ENCODE measurements at places on chromosomes 1 and 21.

GRCh38 chr1:21774835-21775549 is 8.0 kb downstream of the USP48 start:
- DNase-seq, result no peak

DNA sequence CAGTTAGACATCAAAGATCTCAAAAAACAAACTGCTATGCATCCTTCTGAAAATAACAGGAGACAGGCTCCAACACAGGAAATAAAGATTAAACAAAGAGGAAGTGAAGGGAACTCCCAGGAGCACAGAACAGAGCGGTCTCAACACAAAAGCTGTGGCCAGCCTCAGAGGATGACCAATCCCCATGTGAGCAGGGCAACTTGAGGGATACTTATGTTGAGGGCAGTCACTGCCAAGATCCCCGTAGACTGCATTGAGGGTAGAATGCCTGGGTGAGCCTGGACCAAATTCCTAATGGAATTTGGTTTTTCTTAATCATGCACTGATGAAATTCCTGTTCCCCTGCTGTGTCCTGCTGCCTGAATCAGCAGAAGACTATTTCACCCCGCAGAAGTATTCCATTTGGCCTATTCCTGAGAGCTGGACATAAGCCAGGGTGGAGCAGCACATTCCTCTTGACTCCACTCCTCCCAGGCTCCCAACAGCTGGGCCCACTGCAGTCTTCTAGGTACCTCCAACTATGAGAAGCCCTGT is 49.0 kb downstream of the JAK1 start:
- DNase-seq, result peak; percentile 91

- DNase-seq, result no peak
Measured at GRCh38 chr1:7388488-7389185, 382.5 kb upstream of the VAMP3 start.

- DNase-seq, result no peak
Measured at GRCh38 chr1:231940701-231941100, 314.1 kb downstream of the DISC1 start.

GRCh38 chr1:232484856-232485255 is 145.1 kb downstream of the SIPA1L2 start:
- DNase-seq, result no peak

DNA sequence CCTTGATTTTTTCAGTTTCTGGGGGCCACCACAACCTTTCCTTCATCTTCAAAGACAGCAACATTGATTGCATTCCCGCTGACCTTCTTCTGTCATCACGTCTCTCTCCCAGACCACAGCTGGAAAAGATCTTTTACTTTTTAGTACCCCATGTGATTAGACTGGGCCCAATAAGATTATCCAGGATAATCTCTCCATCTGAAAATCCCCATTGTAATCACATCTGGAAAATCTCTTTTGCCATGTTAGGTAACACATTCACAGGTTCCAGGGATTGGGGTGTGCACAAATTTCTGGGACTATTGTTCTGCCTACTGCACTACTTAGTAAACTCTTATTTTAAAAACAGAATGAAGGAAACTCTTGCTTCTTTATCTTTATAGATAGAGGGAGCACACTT is 47.1 kb upstream of the INSL5 start:
- DNase-seq, result no peak

DNA sequence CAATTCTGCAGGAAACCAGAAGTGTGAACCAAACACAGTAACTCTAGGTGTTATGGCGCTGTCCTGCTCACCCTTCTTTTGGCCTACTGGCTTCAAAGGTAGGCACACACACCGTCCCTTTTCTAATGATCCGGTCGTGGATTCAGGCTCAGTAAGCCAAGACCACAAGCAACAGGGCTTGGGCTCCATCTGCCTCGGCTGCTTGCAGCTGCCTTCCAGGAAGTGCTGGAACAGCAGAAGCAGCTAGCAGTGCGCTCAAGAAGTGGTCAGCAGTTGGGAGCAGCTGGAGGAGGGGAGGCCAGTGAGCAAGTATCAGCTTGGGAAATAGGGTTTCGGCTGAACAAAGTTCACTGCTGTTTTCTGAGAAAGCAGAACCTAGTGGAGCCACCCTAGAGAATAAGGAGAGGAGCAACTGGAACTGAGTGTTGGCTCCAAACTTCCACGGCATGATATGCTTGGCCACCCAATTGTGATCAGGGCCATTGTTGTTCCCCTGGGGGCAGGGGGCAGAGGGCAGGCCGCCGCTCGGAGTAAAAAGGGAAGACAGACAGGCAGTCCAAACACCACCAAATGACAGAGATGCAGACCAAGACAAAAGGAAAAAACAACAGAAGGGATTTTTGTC is 173.4 kb downstream of the TOMM20 start:
- peak; percentile 91 for DNase-seq

DNA sequence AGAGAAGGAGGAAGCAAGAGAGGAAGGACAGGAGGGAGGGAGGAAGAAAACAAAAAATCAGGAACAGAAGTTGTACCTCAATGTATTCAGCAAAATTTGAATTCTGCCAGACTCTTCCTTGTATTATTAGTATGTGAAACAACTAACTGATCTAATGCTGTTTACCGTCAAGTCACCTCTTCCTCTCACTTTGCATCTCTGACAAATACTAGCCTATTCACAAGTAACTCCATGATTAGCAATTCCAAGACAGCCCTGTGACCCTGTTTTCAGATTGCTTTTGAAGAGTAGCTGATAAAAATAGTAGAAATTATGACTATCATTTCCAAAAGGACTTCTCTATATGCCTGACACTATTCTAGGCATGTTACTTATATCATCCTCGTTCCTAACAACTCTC is 445.4 kb downstream of the NEGR1 start:
- DNase-seq, result no peak

- no peak for DNase-seq
Measured at GRCh38 chr1:6785318-6785727, at the start of gene CAMTA1. CAMTA1 (plus strand) TSS chr1:6785454; CDS start chr1:6785531, 77 bp downstream.

- DNase-seq, result no peak
Measured at GRCh38 chr1:158311066-158311465, 20.3 kb downstream of the CD1B start.

GRCh38 chr1:23736437-23737134 is 6.7 kb upstream of the ELOA start:
- DNase-seq, result no peak

- DNase-seq, result no peak
Measured at GRCh38 chr21:14699433-14700407, 153.6 kb upstream of the SAMSN1 start.

DNA sequence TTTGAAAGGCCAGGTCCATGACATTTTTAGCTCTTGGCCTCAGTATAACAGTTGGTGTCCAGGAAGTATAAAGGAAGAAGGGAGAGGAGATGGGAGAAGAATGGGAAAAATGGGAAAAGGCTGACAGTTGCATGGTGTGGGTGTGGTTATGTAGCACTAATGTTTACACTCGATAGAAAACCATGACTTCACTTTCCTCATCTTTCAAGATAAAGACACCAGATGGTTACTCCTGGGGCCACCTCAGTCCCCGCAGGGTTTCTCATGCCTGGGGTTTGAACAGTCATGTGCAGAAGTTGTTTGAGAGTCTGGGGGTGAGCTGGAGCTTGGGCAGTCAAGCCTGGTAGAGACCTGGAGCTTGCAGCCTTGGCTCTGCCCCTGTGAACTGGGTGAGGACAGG is 7.9 kb downstream of the PGBD2 start:
- no peak for DNase-seq

DNA sequence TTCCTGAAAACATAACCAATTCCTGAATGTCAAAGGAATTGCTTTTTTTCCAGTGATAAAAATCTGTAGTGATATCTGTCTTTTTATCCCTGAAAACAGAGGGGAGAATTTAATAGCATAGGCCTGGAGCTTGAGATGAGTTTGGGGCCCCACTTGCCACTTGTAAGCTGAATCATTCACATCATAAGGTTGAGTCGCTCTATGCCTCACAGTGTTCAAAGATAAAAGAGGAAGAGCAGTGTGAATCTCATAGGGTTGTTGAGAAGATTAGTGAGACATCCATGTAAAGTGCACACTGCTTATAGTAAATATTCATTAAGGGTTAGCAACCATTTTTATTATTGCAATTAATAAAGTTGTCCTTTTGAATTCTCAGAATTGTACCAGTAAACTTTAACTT is 271.3 kb downstream of the DNM3 start:
- DNase-seq, result peak; percentile 44

GRCh38 chr1:61606448-61607312 is 118.3 kb downstream of the TM2D1 start:
- DNase-seq, result no peak

GRCh38 chr1:172477216-172477615 is 33.3 kb upstream of the PIGC start:
- DNase-seq, result no peak

DNA sequence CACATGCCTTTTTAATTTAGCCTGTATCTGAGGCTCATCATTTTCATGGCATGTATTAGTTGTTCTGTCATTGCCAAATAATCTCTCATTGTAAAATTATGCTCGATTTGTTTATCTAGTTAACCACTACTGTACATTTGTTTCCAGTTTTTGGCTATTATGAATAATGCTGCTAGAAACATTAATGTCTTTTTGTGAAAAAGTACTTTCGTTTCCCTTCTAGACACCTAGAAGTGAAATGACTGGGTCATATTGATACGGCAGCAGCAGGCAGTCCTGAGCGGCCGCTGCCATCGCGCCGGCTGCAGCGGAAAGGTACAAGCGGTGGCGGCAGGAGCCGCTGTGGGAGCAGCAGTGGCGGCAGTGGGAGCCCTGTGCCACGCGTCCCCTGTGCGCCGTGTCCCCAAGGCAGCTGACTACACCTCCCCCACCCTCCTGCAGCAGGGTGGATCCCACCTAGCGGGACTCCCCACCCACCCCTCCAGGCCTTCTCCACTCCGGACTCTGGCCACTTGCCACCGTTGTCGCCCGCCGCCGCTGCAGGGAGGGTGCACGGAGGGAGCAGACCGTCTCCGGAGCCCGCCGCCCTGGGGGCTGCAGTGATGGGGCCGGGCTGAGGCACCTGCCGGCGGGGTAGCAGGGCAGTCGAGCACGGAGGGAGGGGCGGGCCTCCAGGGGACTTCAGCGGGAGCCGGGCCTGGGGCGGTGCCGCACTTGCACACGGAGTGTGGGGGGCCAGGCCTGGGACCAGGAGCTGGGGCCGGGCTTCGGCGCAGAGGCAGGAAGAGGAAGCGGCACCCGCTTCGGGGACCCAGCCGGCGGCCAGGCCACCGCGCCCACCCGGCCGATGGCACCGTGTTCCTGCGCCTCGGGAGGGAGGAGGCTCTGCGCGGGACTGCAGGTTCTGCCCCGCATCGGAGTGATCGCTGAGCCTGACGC is 66.8 kb upstream of the RGS7 start:
- no peak for DNase-seq

- no peak for DNase-seq
Measured at GRCh38 chr1:183887826-183888819, 83.2 kb downstream of the RGL1 start.

DNA sequence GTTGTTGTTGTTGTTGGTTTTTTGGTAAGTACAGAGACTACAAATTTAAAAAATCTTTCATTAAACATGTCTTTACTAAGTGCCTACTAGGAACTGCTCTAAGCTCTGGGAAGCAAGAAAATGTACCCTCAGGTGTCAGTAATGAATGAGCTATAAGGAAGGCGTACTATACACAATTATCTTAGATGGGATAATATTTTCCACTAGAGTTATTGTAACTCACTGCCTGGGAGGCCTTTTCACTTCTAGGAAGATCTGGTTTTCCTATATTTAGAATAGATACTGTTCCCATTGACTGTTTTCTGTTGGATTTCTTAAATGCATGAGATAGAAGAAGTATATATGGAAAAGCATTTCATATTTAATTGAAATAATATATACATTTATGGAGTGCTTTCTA is 19.6 kb downstream of the CLIC4 start:
- no peak for DNase-seq

GRCh38 chr1:98842241-98842640 is 162.4 kb downstream of the PLPPR5 start:
- no peak for DNase-seq

DNA sequence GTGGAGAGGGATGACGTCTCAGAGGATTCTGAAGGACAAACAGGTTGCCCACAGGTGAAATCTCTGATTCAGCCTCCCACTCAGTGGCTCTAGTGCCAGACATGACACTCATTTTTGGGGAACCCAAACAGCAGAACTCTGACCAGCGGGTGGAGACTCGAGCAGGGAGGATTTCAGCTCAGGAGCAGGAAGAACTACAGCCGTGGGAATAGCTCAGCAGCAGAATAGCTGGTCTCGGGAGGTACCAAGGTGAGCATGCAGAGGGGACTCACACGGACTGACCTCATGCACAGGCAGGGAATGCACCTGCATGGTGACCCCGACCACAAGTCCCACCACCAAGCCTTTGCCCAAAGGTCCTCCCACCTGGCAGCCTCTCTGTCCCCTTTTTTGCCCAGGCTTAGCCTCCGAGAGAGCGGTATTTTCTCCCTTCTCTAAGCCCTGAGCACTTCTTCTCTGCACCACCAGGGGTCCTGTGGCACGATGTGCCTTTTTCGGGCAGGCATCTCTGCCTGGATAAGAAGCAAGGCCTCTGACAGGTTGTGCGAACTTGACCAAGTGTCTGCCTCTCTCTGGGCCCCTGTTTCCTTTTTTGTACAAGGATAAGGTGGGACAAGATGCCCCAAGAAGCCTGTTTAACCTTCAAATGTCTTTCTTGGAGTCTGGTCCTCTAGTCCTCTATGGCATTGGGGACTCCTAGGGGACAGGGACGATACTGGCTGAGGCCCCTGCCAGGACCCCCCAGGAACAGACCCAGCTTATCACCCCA is 8.8 kb upstream of the FGR start:
- peak; percentile 82 for DNase-seq

- no peak for DNase-seq
Measured at GRCh38 chr1:95096218-95096841, 20.8 kb upstream of the TLCD4 start.

- peak; percentile 85 for DNase-seq
Measured at GRCh38 chr1:235093696-235094592, 34.7 kb downstream of the TOMM20 start.

GRCh38 chr1:236057546-236057945 is 7.3 kb downstream of the NID1 start:
- no peak for DNase-seq

- DNase-seq, result no peak
Measured at GRCh38 chr1:29289493-29289892, 53.2 kb downstream of the PTPRU start.

DNA sequence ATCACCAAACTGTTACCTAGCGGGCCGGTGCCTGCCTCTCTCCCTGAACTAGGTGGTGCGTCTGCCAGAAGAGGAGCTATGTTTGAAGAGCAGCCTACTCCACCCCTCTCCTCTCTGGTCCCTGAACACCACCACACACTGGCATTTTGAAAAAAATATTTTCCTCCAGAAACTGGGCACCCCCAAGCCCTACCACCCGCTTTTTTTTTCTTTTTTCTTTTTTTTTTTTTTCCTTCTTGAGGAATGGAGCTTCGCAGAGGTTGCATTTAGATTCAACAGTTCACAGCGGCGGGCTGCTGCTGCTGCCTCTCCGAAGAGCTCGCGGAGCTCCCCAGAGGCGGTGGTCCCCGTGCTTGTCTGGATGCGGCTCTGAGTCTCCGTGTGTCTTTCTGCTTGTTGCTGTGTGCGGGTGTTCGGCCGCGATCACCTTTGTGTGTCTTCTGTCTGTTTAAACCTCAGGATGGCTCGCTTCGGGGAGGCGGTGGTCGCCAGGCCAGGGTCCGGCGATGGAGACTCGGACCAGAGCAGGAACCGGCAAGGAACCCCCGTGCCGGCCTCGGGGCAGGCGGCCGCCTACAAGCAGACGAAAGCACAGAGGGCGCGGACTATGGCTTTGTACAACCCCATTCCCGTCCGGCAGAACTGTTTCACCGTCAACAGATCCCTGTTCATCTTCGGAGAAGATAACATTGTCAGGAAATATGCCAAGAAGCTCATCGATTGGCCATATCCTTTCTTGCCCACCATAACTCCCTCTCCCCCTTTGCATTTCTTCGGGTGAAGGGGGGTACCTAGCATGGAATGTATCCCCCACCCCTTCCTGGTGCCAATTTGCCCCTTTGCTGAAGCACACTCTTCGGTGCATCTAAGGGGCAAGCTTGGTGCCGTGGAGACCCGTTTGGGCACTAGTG is at the start of gene CACNA1E:
CACNA1E (plus strand) TSS at position 233 of the 911 bp plus-strand sequence; CDS start at position 461, 228 bp downstream.
- DNase-seq, result no peak

Measured in suppressor macrophage treated with lipopolysaccharide for 4 hours (primary cell).